ENCODE measurements at places on chromosomes 1 and 21.
A peak's percentile ranks its signal among the peaks of the same experiment; 100 is the strongest.

- DNase-seq: no peak
Observed at GRCh38 chr1:204420039-204421004, 8.7 kb upstream of the PPP1R15B start.

GRCh38 chr1:46064708-46065107, 67.7 kb downstream of the PIK3R3 start:
- no peak for DNase-seq

DNA sequence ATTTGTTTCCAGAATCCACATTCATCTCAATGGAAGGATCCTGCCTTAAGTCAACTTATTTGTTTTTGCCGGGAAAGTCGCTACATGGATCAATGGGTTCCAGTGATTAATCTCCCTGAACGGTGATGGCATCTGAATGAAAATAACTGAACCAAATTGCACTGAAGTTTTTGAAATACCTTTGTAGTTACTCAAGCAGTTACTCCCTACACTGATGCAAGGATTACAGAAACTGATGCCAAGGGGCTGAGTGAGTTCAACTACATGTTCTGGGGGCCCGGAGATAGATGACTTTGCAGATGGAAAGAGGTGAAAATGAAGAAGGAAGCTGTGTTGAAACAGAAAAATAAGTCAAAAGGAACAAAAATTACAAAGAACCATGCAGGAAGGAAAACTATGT, 2.6 kb downstream of the GADD45A start:
- no peak for DNase-seq

DNA sequence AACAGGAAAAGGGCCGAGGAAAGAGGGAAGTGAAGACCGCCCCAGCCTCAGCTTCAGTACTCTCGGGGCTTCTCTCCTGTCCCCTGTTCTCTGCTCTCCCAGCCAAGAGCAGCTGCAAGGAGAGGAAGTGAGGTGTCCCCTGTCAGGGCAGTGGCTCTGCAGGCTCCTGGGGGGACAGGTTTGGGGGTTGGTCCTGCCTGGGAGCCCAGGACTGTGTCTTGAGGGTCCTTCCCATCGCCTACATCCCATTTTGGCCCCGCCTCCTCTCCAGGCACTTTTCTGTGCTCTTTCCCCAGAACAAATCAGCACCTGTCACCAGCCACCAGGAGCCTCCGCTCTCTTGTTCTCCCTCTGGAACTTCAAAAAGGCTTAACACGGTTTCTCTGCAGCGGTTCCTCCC, 82.6 kb downstream of the VWA5B1 start:
- DNase-seq: no peak

DNA sequence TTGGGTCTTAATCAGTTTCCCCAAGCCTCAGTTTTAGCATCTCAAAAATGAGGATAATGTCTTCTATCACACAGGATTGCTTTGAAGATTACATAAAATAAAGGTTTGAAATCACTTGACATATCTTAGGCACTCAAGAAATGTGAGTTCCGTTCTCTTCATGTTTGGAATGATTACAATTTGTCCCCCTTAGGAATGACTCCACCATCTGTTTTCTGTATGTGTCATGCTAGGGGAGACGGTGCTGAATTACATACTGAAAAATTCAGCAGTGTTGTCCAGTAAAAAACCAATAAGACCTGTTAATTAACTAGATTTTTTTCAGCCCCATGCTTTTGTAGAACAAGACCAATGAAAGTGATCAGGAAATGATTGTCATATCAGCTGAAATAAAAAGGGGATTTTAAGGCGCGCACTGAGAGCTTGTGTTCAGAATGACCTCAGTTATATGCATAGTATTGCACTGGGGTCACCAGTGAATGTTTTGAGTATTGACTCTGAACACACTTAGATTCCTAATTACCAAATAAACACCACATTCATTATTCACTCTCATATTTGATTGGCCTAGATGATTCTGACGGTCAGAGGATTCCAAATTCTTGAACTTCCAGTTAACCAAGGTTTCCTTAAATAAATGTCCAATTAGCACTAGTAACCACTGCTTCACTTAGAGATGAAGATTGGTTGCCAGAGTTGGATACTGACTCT, 114.5 kb upstream of the KCNK2 start:
- DNase-seq: no peak

DNA sequence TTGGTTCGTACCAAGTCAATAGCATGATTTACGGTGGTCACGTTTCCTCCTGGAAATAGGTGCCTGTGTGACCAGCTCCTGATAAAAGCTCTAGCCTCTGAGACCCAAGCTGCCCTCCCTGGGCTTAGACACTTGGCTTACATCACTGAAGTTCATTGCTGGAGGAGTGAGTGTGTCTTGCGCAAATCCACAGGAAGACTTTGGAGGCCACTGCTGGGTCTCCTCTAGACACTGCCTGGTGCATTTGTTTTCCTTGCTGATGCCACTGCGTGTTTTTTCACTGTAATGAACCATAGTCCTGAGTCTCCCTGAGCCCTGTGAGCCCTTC, 230.6 kb downstream of the DSCAM start:
- DNase-seq: no peak

DNA sequence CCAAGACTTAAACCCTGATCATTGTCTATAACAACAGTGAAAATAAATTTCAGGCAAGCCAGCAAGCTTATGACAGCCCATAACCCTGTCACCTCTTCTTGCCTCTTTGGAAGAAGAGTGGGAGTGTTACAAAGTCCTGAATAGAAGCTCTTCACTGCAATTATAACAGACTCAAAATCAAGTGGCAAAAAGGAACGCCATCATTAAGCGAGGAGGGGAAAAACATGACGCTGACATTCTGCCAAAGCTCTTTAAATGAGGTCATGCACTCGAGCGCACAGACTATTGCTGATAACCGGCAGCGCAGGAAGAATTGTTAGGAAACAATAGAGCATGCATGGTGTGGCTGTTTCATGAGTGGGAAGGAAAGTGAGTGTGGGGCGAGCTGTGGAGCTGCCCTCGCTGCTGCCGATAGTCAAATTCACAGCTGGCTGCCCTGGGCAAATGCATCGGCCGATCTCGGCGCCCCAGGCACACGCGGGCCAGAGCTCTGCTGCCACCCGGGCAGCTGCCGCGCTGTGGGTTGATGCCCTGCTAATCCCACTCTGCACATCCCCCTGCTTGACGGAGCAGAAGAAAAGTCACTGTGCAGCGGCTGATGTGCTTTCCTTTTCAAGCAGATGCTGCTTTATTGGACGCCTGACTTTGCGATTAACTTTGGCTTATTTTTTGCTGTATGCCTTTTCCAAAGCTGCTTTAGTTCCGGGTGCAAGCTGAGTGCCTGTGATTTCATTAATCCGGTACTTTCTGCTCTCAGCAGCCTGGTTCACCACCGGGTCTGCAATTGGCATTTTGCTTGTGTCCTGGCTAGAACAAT, 102.4 kb upstream of the ST6GALNAC5 start:
- DNase-seq: no peak

DNA sequence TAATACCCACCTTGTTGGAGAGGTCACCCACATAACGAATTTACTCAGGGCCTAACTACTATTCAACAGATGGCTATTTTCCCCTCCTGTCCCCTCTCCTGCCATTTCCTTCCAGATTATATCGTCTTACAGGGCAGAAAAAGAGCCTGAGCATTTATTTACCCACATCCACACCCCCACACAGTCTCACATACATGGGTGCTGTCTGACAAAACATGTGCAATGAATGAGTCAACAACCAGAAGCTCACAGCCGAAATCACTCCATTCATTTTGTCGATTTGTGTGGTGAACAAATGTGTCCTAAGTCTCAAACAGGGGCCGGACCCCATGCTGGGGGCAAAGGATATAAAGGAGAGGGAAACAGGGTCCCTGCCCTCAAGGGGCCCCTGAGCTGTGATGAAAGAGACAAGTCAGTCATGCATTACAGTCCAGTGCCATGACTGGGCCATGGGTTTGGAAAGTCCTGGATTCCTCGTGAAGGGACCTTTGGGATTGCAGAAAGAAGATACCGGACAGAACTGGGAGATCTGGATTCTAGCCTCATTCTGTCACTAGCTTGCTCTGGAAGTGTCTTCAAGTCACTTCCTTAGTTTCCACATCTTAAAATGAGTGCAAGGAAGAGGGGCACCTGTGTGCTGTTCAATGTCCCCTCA, 16.4 kb upstream of the ZNF683 start:
- DNase-seq: no peak

GRCh38 chr1:42422737-42423136, 33.1 kb downstream of the ZMYND12 start:
- no peak for DNase-seq

- no peak for DNase-seq
Observed at GRCh38 chr1:220378571-220379302, 106.5 kb upstream of the RAB3GAP2 start.

DNA sequence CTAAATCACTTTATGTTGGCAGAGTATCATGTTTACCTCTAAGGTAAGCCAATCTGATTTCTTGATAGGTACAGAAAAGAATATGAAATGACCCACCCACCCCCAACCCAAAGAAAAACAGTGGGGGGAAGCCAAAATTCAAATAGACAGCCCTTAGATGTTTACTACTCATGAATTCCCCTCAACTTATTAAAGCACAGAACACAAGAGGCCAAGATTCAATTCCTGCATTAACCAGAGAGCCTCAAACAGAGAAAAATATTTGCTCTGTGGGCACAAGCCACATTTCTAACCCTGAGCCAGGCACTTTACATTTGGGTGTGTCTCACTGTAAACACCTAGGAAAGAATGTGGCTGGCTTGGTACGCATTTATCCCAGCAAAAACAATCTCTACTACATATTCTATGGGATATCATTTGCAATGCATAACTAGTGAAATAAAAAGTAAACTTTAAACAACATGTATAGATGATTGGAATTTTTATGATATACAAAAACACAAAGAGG, 84.3 kb downstream of the PTPN14 start:
- DNase-seq: no peak

GRCh38 chr1:189805735-189806134, 671.9 kb downstream of the BRINP3 start:
- no peak for DNase-seq

DNA sequence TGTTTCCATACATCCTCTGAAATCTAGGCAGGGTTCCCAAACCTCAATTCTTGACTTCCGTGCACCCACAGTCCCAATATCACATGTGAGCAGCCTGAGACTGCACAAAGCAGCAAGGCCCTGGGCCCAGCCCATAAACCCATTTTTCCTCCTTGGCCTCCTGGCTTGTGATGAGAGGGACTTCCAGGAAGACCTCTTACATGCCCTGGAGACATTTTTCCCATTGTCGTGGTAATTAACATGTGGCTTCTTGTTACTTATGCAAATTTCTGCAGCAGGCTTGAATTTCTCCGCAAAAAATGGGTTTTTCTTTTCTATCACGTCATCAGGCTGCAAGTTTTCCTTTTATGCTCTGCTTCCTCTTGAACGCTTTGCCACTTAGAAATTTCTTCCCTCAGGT, 3.3 kb upstream of the PIGK start:
- DNase-seq: no peak

- no peak for DNase-seq
Observed at GRCh38 chr1:178477373-178477772, 19.4 kb downstream of the CLEC20A start.

DNA sequence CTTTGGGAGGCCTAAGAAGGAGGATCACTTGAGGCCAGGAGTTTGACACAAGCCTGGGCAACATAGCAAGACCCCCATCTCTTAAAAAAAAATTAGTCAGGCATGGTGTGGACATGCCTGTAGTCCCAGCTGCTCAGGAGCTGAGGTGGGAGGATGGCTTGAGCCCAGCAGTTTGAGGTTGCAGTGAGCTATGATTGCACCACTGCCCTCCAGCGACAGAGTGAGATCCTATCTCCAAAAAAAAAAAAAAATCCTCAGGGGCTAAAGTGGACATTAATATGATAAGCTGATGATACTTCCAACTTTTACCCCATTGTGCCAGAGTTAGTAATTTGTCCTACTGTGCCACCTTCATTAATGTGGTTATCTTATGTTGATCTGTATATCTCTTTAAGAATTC, 327.8 kb upstream of the FMN2 start:
- DNase-seq: no peak

- DNase-seq: peak; percentile 43
Observed at GRCh38 chr21:46027851-46028493, 46.4 kb downstream of the COL6A1 start.

GRCh38 chr1:216778737-216779136, 55.5 kb upstream of the ESRRG start:
- no peak for DNase-seq

GRCh38 chr1:67571406-67571805, 113.6 kb upstream of the GADD45A start:
- DNase-seq: no peak

GRCh38 chr21:37551331-37551992, 184.9 kb downstream of the DYRK1A start:
- no peak for DNase-seq

DNA sequence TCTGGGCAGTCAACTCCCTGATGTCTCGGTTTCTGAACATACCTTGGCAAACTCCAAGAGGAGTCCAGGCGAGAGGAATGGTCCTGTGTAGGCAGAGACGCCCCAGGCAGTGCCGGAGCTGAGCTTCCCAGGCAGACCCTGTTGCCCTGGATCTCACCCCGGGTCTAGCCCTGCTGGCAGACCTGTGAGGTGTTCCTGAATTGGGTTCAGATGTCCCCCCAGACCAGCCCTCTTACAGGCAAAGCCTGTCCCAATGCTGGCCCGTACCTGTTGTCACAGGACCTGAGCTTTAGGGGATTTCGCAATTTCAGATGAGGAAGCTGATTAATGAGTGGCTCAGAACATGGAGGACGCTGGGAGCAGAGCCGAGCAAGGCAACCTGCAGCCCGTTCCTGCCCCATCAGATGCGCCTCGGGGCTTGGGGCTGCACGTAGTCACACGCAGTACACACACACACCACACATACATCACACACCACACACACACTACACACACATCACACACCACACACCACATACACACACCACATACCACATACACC, 38.5 kb upstream of the PDE9A start:
- no peak for DNase-seq

- DNase-seq: no peak
Observed at GRCh38 chr1:246579818-246580217, 13.6 kb downstream of the CNST start.

GRCh38 chr1:232992227-232992626, 41.8 kb downstream of the NTPCR start:
- DNase-seq: peak; percentile 49

DNA sequence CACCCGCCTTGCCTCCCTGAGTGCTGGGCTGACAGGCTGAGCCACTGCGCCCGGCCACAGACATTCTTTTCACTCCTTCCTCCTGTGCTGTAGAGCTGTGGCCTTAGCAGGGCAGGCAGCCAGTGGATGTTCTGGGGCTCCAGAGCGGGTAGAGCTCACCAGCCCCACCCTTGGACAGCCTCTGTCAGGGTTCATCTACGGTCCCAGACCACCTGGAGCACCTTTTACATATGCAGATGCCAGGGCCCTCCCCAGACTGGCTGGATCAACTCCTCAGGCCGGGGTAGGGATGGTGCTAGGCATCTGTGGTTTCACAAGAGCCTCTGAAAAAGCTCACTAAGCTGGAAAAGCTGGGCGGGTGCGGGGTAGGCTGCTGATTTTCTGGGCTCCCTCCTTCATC, 4.6 kb downstream of the ATP13A2 start:
- DNase-seq: no peak

DNA sequence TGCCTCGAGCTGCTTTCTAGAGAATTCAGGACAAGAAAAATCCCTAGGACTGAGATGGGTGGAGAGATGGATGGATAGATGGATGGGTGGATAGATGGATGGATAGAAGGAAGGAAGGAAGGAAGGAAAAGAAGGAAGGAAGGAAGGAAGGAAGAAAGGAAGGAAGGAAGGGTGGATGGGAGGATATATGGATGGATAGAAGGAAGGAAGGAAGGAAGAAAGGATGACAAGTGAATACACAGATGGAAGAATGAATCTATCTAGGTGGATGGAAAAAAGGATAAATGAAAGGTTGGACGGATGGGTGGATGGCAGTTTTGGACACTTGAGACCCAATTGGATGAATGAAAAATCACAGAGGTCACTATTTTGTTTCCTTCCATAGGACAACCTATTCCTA, 120.4 kb upstream of the KAZN start:
- no peak for DNase-seq

All from heart left ventricle (tissue), 16 donors.